ENCODE measurements at places on chromosomes 1 and 21. TPM values are rescaled to one million over a fixed set of nuclear protein-coding genes. Genes with fewer than 3 reads are reported as not detected.
A peak's percentile ranks its signal among the peaks of the same experiment; 100 is the strongest.

Gene LCE2A
- not detected for total RNA-seq

Gene FAM72B
- not detected for total RNA-seq

- H3K27ac ChIP-seq: no peak overlapping the region
- DNase-seq: no peak
- H3K36me3 ChIP-seq: no peaks in the 10 kb centered on the region
Observed at GRCh38 chr1:247054992-247055415, 23.6 kb downstream of the ZNF670 start.

GRCh38 chr1:26786437-26787380 is 1.0 kb upstream of the PIGV start:
- peak overlapping the region; percentile 90 for H3K27ac ChIP-seq
- DNase-seq: peak; percentile 60
- H3K36me3 ChIP-seq: no peaks in the 10 kb centered on the region
- peaks cover 78% of the 10 kb centered on the region for H3K4me1 ChIP-seq

GRCh38 chr1:118973032-118973431 is 15.1 kb downstream of the TBX15 start:
- H3K4me3 ChIP-seq: no peak overlapping the region
- H3K27me3 ChIP-seq: no peaks in the 10 kb centered on the region
- no peak overlapping the region for H3K27ac ChIP-seq
- no peaks in the 10 kb centered on the region for H3K4me1 ChIP-seq

- H3K27ac ChIP-seq: no peak overlapping the region
- DNase-seq: no peak
- H3K27me3 ChIP-seq: no peaks in the 10 kb centered on the region
- H3K4me1 ChIP-seq: no peaks in the 10 kb centered on the region
- H3K4me3 ChIP-seq: no peak overlapping the region
- no peaks in the 10 kb centered on the region for H3K36me3 ChIP-seq
Observed at GRCh38 chr1:67285780-67286488, 21.7 kb upstream of the IL12RB2 start.

DNA sequence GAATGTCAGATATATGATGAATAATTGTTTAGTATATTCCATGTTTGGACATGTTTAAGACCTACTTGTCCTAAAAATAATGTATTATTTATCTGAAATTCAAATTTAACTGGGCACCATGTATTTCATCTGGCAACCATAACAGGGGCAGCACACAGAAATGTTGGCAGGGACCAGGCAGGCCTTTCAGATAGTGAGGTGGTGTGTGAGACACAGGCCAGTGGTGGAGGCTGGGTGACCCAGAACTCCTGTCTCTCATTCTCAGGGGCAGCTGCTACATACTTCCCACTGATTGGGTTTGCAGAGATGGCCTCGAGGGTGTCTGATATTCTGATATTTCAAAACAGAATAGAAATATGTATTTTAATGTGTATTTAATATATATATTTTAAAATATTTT is 1.3 kb upstream of the FASLG start:
- no peaks in the 10 kb centered on the region for H3K27me3 ChIP-seq
- no peaks in the 10 kb centered on the region for H3K36me3 ChIP-seq
- no peak for DNase-seq
- no peak overlapping the region for H3K4me3 ChIP-seq

- peaks cover 33% of the 10 kb centered on the region for H3K4me1 ChIP-seq
- H3K27ac ChIP-seq: no peak overlapping the region
- no peaks in the 10 kb centered on the region for H3K36me3 ChIP-seq
- H3K4me3 ChIP-seq: no peak overlapping the region
Observed at GRCh38 chr1:51736702-51737101, 119.8 kb downstream of the OSBPL9 start.

Gene PCBP3
- 0.99 TPM for total RNA-seq

GRCh38 chr1:36846357-36846756 is 188.0 kb downstream of the GRIK3 start:
- H3K27ac ChIP-seq: no peak overlapping the region
- no peaks in the 10 kb centered on the region for H3K4me1 ChIP-seq
- H3K36me3 ChIP-seq: no peaks in the 10 kb centered on the region
- no peak overlapping the region for H3K4me3 ChIP-seq

GRCh38 chr21:37551331-37551992 is 184.9 kb downstream of the DYRK1A start:
- no peaks in the 10 kb centered on the region for H3K36me3 ChIP-seq
- no peak for DNase-seq
- peaks cover 6% of the 10 kb centered on the region for H3K4me1 ChIP-seq
- H3K27me3 ChIP-seq: no peaks in the 10 kb centered on the region
- no peak overlapping the region for H3K27ac ChIP-seq

- no peaks in the 10 kb centered on the region for H3K27me3 ChIP-seq
- no peak for DNase-seq
- H3K4me3 ChIP-seq: no peak overlapping the region
Observed at GRCh38 chr1:162538815-162539431, 22.6 kb upstream of the UAP1 start.

GRCh38 chr1:114286179-114286578 is 132.5 kb upstream of the SYT6 start:
- H3K4me3 ChIP-seq: no peak overlapping the region
- no peaks in the 10 kb centered on the region for H3K36me3 ChIP-seq
- no peaks in the 10 kb centered on the region for H3K27me3 ChIP-seq
- no peak overlapping the region for H3K27ac ChIP-seq
- no peak for DNase-seq
- H3K4me1 ChIP-seq: no peaks in the 10 kb centered on the region

- no peaks in the 10 kb centered on the region for H3K27me3 ChIP-seq
- H3K36me3 ChIP-seq: no peaks in the 10 kb centered on the region
- DNase-seq: no peak
- H3K4me3 ChIP-seq: no peak overlapping the region
- no peaks in the 10 kb centered on the region for H3K4me1 ChIP-seq
Observed at GRCh38 chr1:51093581-51093980, 8.4 kb upstream of the C1orf185 start.

DNA sequence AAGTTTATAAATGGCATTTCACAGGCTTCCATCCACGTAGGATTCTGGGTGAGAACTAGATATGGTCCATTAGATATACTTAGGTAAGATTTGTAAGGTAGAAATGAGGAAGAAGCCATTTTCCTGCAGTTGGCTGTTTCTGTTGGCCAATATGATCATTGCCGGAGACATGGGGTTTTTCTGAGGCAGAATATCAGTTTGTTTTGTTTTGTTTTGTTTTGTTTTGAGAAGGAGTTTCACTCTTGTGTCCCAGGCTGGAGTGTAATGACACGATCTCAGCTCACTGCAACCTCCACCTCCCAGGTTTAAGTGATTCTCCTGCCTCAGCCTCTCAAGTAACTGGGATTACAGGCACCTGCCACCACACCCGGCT is 8.7 kb upstream of the EYA3 start:
- DNase-seq: no peak
- no peak overlapping the region for H3K4me3 ChIP-seq
- no peaks in the 10 kb centered on the region for H3K36me3 ChIP-seq
- no peak overlapping the region for H3K27ac ChIP-seq

DNA sequence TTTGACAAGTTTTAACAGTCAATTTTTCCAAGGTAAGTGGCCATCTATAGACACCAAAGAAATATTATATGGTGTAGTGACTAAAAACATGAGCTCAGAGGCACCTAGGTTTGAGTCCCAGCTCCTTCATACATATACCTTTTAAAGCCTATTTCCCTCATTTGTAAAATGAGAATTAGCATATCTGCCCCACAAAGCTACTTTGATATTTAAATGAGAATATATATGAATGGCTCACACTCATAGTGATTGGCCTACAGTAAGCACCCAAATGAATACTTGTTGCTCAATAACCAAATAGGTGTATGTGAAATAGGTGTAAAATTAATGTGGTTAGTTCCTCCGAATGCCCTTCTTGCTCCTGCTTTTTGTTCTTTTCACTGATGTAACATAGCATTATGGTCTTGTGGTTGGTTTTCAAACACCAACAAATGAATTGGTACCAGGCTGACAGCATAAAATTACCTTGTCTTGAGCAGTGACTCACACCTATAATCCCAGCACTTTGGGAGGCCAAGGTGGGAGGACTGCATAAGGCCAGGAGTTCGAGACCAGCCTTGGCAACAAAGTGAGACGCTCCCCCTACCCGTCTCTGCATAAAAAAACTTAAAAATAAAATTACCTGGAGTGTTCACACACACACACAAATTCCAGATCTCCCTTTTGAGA is 25.3 kb downstream of the CNIH4 start:
- H3K27me3 ChIP-seq: no peaks in the 10 kb centered on the region
- H3K4me1 ChIP-seq: peaks cover 84% of the 10 kb centered on the region
- no peaks in the 10 kb centered on the region for H3K36me3 ChIP-seq
- H3K27ac ChIP-seq: no peak overlapping the region

Gene AMPD1
- not detected for total RNA-seq

Gene CRABP2
- total RNA-seq: 0.55 TPM

Gene OR2T2
- not detected for total RNA-seq

DNA sequence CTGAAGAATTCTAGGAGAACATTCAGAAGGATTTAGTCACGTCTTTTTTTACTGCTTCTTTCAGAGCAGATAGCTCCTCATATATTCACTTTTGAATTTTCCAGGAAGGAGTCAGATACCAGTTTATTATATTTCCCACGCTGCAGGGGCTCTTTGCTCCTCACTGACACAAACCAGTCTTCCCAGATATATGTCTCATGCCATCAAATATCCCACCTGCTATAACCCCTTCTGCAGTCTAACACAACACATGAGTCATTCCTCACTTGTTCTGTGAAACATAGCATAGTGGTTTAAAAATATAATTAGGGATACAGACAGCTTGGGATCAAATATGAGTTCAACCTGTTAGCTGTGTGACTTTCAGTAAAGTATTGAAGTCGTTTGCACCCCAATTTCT is 251.7 kb upstream of the DPYD start:
- H3K4me3 ChIP-seq: no peak overlapping the region
- no peak for DNase-seq
- H3K27ac ChIP-seq: no peak overlapping the region
- H3K4me1 ChIP-seq: no peaks in the 10 kb centered on the region
- H3K36me3 ChIP-seq: no peaks in the 10 kb centered on the region

GRCh38 chr1:25360596-25361581 is 22.8 kb downstream of the TMEM50A start:
- H3K27me3 ChIP-seq: no peaks in the 10 kb centered on the region
- H3K4me3 ChIP-seq: no peak overlapping the region

GRCh38 chr21:42214081-42214750 is 4.7 kb upstream of the ABCG1 start:
- H3K4me1 ChIP-seq: no peaks in the 10 kb centered on the region
- H3K36me3 ChIP-seq: no peaks in the 10 kb centered on the region
- no peak overlapping the region for H3K27ac ChIP-seq
- DNase-seq: no peak
- no peaks in the 10 kb centered on the region for H3K27me3 ChIP-seq

Gene CCDC17
- total RNA-seq: 8.3 TPM

- no peak for DNase-seq
- no peak overlapping the region for H3K4me3 ChIP-seq
- peaks cover 64% of the 10 kb centered on the region for H3K4me1 ChIP-seq
- peak overlapping the region; percentile 33 for H3K27ac ChIP-seq
- no peaks in the 10 kb centered on the region for H3K27me3 ChIP-seq
Observed at GRCh38 chr1:101241485-101242225, 4.8 kb downstream of the S1PR1 start.

DNA sequence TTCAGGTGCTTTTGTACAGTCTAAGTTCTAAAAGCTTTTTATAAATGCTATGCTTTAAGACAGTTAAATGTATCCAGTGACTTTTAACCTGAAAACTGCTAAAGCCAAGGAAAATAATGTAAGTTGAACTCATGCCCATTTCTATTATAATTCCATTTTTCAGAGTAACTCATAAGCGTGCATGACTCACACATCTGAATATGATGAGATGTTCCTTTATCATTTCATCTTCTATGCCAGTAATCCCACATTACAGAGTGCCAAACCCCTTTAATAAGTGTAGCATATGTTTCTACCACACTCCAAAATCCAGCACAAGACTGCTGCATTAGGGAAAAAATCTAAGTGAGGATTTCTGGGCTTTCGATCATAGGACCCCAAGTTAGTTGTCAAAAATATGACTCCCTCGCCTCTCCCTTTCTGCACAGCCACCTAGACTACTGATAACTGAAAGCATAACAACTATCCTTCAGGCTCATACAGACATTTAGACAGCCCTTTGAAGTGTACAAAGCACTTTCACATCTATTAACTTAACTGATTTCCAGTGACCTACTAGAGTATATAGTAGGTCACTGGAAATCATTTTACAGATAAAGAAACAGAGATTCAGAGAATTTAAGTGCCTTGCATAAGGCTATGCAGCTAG is 45.3 kb downstream of the JAK1 start:
- H3K36me3 ChIP-seq: no peaks in the 10 kb centered on the region
- no peak overlapping the region for H3K4me3 ChIP-seq
- H3K27me3 ChIP-seq: no peaks in the 10 kb centered on the region
- H3K4me1 ChIP-seq: peaks cover 85% of the 10 kb centered on the region
- DNase-seq: no peak
- H3K27ac ChIP-seq: no peak overlapping the region

Gene FCRL3
- total RNA-seq: 6.1 TPM

GRCh38 chr1:14733048-14733778 is 134.7 kb downstream of the KAZN start:
- H3K27ac ChIP-seq: no peak overlapping the region
- no peak for DNase-seq
- H3K4me1 ChIP-seq: no peaks in the 10 kb centered on the region
- H3K4me3 ChIP-seq: no peak overlapping the region
- H3K27me3 ChIP-seq: no peaks in the 10 kb centered on the region

DNA sequence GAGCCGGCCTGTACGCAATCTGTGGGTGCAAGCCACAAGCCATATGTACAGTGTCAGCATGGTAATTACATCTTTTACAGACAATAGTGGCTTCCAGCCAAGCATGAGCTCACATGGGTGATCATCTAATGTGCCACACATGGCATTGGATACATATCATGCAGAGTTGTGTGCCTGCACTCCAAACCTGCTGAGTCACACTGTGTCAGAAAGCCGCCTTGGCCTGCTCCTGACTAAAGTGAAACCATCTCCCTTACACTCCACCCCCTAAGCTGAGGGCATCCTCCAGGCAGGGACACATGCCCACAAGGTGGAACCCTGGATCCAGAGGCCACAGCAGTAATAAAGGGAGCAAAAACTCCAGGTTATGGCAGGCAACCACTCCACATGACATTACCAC is 72.5 kb downstream of the KCNT2 start:
- no peak for DNase-seq
- no peaks in the 10 kb centered on the region for H3K27me3 ChIP-seq
- no peak overlapping the region for H3K4me3 ChIP-seq
- H3K36me3 ChIP-seq: no peaks in the 10 kb centered on the region
- H3K27ac ChIP-seq: no peak overlapping the region

DNA sequence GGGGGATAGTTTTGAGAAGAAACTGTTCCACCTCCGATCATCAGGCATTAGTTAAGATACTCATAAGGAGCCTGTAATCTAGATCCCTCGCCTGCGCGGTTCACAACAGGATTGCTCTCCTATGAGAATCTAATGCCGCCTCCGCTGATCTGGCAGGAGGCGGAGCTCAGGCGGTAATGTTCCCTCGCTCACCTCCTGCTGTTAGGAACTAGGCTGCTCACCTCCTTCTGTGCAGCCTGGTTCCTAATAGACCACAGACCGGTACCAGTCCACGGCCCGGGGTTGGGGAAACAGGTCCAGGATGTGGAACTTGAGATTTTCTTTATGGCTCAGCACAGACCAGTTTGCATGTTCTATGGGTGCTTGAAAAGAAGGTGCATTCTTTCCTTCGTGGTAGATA is 27.2 kb upstream of the FAM3B start:
- H3K36me3 ChIP-seq: no peaks in the 10 kb centered on the region
- no peak overlapping the region for H3K4me3 ChIP-seq
- no peaks in the 10 kb centered on the region for H3K4me1 ChIP-seq
- no peak for DNase-seq
- no peaks in the 10 kb centered on the region for H3K27me3 ChIP-seq
